Calu3 (cell line): ENCODE measurements at places on chromosomes 7 and 10.

- no peak for DNase-seq
These were observed 318.5 kb downstream of the SH2D4B start for GRCh38 chr10:80856186-80856585.

GRCh38 chr7:28773423-28774145 is 184.5 kb downstream of the TRIL start:
- no peak for DNase-seq

DNA sequence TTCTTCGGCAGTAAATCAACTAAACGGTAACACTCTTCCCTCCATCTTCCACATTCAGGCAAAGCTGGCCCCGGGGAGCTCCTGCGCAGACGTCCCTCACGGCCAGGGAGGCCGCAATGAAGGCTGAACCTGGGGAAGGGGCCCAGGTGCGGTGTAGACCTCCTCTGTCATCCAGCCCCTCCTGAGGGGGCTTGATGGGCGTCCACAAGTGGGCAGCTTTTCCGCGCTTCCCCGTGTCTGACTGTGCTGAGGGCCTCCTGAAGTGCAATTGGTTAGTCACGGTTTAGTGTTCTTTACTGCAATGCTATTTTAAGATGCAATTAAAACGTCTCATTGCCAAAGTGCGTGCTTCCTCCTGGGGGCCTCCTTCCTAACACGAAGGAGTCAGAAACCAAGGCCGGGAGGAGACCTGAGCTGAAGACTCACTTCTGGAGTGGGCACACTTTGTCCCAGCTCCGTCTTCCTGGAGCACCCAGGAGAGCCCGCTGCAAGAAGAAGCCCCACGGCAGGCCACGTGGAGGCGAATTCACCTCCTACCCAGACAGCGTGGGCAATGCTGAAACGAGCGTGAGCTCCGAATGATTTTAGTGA is 173.3 kb downstream of the ELFN1 start:
- no peak for DNase-seq

DNA sequence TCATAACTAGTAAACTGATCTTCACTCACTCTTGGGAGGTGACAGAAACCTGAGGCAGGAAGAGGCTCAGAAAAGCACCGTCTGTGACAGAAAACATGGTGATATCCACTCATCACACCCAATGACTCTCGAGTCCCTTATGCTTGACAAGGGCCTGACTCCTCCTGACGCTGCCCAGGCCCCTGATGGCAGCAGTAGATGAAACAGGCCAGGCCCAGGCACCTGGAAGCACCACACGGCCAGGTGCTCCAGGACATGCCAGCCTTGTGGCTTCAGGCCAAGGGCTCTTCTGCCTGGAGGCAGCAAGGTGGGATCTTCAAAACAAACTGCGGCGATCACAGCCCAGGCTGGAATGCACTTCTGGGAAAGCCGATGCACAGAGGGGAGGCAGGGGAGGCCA is 89.3 kb downstream of the MAD1L1 start:
- DNase-seq, result no peak

GRCh38 chr7:114711241-114711640 is 210.7 kb upstream of the MDFIC start:
- DNase-seq, result peak; percentile 36

GRCh38 chr7:48088559-48089045 is 463 bp upstream of the UPP1 start:
- peak; percentile 98 for DNase-seq

DNA sequence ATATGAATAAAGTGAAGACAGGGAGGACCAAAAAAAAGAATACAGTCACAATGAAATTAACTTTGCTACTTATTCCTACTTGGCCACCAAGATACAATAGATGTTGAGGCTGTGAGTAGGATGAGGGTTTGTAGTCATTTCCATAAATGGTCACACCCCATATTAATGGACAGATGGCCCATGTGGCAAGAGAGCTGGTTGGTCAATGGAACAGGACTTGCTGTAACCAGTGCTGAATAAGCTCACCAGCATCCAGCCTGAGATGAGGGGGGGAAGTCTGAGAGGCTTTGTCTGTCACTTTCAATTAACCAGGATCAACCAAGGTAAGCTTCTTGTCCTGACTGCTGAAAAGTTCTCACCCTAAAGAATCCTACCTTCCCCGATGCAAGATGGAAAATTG is 130.4 kb upstream of the KCNMA1 start:
- no peak for DNase-seq

- DNase-seq, result no peak
These were observed 262.7 kb downstream of the CELF2 start for GRCh38 chr10:11280187-11280932.

- no peak for DNase-seq
These were observed 91.7 kb downstream of the MLLT10 start for GRCh38 chr10:21625623-21626229.

GRCh38 chr7:93364806-93365205 is 132.6 kb downstream of the VPS50 start:
- DNase-seq, result no peak

GRCh38 chr7:128030263-128030653 is 979 bp downstream of the LRRC4 start:
- no peak for DNase-seq

- no peak for DNase-seq
These were observed 182.8 kb downstream of the DIP2C start for GRCh38 chr10:506451-507354.

DNA sequence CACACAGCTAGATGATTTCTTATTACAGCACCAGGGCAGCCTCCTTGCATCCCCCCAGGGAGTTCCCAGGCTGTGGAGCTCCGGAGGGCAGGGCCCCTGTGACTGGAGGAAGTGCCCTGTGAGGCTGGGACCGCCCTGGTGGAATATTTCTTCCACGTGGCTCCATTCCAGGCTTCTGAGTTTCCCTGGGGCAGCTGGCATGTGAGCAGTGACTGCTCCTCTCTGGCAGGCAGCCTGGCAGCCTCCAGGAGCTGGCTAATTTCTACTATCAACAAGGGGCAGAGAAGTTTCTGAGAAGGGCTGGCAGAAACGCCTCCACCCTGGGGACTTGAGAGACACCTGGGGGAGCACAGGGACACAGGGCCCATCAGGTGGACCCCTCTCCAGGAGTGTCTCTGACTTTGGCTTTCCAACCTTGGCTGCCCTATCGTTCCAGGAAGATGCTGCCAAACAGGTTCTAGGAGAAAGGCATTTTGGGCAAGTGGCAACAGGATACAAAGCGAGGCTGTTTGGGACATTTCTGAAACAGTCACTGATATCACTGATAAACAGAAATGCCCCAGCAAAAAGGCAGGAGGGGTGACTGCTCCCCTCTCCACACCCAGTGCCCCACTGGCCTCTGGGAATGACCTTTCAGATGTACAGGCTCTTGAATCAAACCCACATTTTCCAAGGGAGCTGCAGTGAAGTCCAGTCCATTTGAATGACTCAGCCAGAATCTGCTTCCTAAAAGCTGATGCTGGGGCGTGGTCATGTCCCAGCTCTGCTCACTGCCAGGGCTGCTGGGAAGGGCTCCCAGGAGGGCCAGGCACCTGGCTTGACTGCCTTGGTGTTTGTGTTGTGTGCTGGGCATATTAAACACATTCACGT is 16.1 kb downstream of the MYOF start:
- peak; percentile 87 for DNase-seq

DNA sequence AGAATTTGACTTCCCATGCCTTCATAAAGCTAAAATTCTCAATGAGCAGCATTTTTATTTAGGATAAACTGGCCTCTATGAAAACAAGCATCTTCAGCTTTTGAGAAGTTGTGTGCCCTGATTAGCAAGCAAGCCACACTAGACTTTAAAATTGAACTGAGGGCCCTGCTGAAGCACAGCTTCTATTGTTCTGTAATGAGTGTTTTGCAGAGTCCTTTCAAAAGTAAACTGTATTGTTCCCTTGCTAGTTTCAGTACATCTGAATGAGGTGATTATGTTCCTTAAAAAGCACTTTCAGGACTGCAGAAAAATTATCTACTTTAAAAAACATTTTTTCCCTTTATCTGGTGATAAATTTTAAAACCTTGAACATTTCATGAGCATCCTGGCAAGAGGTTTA is 113.3 kb upstream of the PRPS1L1 start:
- no peak for DNase-seq

DNA sequence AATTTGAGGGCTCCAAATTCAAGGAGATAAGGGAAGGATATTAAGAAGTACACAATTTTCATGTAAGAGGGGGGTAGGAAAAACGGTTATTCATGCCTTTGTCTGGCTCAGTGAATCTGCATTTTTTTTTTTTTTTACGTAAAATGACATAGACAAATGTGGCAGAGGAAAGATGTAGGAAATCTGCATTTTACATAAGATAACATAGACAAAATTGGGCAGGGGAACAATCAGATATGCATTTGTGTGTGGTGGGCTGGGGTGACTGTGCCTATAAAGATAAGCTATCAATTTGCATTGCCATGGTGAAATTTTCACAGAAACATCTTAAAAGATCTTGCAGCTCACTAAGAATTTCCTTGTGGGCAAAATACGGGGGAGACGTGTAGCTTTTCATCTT is 92.7 kb upstream of the GPR141 start:
- no peak for DNase-seq

DNA sequence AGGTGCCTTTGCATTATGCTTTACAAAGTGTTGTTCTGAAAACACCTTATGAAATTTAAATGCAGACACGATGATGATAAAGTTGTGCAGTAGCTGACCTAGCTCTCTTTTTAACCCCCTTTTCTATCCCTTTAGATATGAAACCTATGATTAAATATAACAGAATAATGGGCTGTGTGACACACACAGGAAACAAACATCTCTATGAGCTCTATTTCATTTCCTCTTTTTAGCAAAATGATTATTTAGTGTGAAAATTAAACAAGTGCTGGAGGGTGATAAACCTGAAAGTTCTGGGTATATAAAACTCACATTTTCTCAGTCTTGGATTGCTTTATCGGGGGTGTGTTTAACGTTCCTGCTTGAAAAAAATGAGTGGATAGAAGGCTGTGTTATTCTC is 1310.5 kb upstream of the CELF2 start:
- DNase-seq, result no peak

DNA sequence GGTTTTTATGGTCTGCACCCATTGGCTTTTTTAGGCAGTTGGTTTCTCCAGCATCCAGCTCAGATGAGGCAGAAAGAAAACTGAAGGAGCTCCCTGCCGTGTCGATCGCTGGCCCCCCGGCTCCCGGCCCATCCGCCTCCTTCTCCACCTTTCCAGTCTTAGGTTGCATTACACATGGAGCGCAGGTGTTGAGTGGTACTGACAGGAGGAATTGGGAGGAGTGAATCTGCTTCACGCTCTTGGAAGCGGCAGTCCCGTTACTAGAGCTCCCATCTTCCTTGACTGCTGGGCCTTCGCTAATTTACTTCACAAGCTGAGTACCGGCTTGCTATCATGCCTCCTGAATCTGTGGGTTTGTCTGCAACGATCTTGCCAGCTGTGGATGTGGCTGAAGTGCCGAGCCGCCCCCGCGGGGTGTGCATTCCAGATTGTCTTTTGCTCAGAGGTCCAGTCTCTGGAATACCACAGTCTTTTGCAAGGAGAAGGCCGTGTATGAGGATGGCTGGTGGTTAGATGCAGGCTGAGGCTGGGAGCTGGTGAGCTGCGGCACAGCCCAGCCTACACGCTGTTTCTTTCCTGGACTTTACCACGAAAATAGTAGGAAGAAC is 17.1 kb downstream of the IQCE start:
- no peak for DNase-seq

DNA sequence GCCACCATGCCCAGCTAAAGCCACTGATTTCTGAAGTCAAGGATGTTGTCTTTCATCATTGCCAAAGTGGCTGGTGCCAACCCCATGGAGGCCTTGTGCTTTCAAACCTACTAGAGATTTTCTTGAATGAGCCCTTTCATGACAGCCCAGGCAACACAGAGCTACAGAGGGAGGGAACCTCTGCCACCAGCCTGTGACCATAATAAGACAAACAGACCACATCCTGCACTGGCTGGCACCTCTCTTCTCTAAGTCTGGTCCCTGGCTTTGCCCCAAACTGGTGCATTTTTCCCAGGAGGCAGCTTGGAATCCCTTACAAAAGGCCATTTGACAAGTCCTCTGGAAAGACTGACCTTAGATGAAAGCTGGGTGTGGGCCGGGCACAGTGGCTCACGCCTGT is 348.8 kb downstream of the GALNT17 start:
- no peak for DNase-seq

DNA sequence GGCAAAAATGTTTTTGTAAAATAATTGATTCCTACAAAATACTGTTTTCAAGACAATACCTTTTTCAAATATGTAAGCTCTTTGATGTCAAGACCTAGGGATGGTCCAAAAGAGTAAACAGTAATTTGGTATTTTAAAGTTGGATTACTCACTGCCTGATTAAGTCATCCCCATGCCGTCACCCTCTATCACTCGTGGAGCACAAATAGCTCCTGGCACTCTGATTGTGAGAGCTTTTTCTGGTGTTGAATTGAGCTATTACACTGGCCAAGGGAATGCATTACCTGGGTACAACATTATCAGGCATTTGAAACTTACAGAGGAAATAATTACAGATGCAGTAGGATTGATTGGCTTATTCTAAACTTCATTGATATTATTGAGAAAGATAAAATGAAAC is 231.9 kb upstream of the GRM3 start:
- DNase-seq, result no peak

GRCh38 chr7:11604505-11604904 is 227.5 kb downstream of the THSD7A start:
- DNase-seq, result no peak

DNA sequence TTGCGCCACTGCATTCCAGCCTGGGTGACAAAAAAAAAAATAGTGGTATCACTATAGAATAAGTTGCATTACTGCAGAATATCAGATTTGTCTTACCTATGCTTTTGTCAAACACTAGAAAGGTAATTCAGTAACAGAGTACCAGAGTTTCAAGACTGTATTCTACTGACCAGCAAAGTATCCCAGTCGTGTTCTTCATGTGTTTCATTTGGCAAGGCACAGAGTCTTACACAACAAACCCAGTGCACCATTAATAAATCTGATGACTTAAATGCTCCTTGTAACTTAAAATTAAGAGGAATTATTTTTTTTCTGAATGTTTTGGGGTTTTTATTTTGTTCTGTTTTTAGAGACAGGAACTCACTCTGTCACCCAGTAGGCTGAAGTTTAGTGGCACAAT is 34.4 kb upstream of the PBLD start:
- no peak for DNase-seq

GRCh38 chr10:123964953-123965352 is 73.3 kb upstream of the CPXM2 start:
- no peak for DNase-seq

DNA sequence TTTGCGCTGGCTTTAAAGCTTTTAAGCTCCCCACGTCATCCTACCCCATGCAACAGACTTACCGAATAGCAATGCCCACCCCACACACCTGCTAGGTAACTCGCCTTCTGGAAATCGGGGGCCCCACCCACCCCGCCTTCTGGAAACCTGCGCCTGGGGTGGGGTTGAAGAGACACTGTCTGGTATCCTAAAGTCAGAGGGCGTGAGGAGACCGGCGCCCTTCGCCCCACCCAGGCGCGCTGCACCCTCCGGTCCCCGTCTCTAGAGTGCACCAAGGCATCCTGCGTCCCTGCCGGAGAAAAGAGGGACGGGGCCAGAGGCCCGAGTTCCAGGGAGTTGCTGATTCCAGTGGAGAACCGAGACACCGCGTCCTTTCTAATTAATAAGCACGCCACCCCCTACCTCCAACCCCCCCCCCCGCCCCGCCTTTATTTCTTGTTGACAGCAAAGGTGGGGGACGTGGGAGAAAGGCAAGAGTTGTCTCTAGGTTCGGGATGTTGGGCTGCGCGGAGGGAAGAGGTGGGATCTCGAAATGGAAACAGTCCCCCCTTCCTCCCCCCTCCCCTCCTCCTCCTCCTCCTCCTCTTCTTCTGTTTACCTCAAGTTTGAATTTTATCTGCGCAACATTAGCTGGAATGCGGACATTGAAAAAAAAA is 220.9 kb upstream of the MKLN1 start:
- peak; percentile 39 for DNase-seq

- peak; percentile 32 for DNase-seq
These were observed 45.1 kb upstream of the LYZL1 start for GRCh38 chr10:29243750-29244149.

- DNase-seq, result no peak
These were observed 47.2 kb downstream of the GSAP start for GRCh38 chr7:77368974-77369373.
